ENCODE measurements at places on chromosomes 6 and 20.

DNA sequence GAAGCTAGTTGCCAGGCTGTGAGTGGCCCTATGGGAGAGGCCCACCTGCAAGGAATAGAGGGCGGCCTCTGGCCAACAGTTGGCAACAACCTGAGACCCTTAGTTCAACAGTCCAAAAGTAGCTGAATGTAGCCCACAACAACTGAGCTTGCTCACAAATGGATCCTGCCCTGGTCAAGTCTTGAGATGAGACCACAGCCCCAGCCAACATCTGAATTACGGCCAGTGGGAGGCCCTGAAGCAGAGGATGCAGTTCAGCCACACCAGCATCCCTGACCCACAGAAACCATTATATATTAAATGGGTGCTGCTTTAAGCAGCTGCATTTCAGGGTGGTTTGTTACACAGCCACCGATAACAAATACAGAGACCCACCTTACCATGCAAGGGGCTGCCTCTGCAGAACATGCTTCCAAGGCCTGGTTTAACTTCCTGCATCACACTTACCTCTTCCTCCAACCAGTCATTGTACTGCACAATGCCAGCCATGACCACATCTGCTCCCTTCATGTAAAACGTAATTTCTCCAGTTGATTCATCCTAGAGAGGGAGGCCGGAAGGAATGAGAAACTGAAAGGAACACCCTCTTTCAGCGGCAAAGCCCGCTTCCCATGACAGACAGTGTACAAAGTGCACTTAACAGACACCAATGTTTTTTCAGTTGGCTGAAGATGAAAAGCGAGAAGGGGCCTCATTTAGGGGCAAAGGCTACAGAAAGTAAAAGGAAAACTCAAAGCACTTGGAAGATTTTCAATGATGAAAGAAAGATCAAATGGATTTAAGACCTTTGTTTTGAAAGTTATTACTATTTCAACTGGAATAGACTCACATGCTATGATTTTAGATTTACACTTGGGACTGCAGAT, 86.2 kb upstream of the NFATC2 start:
- DNase-seq: no peak

- DNase-seq: no peak
Observed at GRCh38 chr6:129672881-129673631, 36.9 kb downstream of the ARHGAP18 start.

DNA sequence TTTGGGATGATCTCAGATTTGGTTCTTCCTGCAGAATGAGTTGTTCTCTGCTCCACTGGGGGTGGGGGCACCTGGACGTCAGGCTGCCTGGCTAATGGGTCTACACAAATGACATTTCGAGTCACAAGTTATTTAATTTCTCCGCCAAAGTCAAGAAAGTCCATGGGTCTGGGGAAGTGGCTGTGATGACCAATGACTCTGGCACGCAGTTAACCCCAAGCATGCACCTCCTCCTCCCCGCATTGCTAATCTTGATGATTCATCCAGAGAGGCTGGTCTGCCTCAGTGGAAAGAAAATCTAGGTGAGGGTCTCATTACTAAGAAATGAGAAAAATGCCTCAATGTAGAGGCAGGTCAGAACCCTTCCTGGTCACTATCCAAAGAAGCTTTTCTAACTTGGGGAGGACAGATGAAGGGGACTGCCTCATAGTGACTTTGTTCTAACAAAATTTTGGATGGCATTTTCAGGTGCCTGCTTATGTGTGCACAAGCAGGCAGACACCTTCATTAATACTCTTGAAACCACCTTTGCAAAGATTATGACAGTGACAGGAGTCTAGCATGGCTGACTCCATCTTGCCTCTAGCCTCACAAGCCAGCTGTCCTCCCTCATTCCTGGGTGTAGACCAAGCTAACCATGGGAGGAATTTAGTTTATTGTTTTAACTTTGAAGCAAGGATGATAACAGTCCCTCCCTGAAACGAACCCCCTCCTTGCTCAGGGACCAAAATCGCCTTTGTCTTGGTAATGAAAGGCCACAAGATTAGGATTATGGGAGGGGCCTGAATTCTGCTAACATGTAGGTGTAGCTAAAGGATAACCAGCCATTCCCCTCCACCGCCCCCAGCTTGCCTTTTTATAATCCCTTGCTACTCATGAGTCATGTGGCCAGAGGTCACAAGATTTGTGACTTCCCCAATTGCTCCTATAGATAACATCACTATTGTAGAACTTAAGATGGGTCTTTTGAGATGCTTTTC, 98.6 kb upstream of the MRPS10 start:
- no peak for DNase-seq

- DNase-seq: no peak
Observed at GRCh38 chr6:108877046-108877751, 29.0 kb downstream of the ARMC2 start.

GRCh38 chr20:34164381-34164984, 52.4 kb upstream of the EIF2S2 start:
- DNase-seq: no peak

Data from NCI-H524 treated with DMSO at 0.1 percent for 48 hours (cell line).